ENCODE measurements at places on chromosomes 2 and 18.

- no peak for DNase-seq
Observed at GRCh38 chr2:203775684-203776083, 69.2 kb downstream of the CD28 start.

DNA sequence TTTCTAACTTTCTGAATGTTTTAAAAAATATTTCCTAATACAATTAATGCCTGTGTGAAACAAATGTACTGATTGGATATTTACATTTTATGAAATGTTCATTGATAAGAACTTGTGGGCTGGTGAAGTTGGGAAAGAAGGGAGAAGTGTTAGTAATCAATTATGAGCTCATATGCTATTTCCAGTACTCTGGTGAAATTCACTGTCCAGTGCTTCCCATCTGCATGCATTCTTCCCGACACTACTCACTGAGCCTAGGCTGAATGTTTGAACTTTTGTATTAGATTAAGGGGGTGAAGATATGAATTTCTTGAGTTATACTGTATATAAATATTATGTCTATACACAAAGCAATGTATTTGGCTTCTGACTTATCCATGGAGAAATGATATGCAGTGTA lies 36.0 kb downstream of the SKA1 start:
- DNase-seq = no peak

DNA sequence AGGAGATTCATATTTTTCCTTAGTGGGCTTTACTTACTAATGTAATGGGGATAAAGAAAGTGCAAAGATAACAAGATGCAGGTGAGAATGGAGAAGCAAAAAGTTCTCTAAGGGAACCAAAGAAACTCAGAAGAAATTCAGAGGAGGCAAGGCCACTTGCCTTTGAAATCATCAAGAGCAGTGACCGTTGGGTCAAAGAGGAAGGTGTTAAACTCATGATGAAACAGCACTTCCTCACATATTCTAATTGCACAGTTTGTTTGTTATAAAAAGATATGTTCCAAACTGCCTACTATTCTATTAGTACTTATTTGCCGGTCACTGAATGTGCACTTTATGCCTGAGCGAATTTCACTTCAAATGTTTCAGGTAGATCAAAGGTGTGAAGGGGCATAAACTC lies 975.1 kb downstream of the BCL11A start:
- DNase-seq = no peak

DNA sequence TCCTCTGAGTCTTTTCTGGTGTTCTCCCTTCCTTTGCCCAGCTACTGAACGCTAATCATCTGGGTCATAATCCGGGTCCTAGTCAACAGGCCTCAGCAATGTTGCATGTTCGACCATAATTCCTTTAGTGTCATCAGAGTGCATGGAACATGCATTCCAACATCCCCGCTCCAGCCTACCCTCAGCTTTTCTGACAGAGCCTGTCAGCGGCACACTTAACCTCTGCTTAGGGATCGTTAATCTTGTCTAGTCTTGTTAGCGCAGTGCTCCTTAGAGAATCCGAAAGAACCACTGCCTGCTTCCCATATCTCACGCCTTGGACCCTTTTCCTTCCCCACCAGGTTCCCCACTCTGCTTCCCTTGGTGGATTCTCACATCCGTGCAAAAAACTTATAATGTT lies 767.9 kb upstream of the ID2 start:
- DNase-seq = no peak

- no peak for DNase-seq
Observed at GRCh38 chr18:22988208-22988607, 55.1 kb downstream of the RBBP8 start.

- no peak for DNase-seq
Observed at GRCh38 chr2:188378371-188378950, 86.8 kb downstream of the GULP1 start.

GRCh38 chr18:67771271-67771670 lies 254.8 kb upstream of the DSEL start:
- no peak for DNase-seq

GRCh38 chr18:44536046-44536445 lies 144.6 kb upstream of the SETBP1 start:
- DNase-seq = no peak

- peak; percentile 17 for DNase-seq
Observed at GRCh38 chr2:181178823-181179412, 198.5 kb downstream of the UBE2E3 start.

All from hematopoietic multipotent progenitor cell (in vitro differentiated cells).